ENCODE measurements at places on chromosomes 12 and 14.
A peak's percentile ranks its signal among the peaks of the same experiment; 100 is the strongest.

DNA sequence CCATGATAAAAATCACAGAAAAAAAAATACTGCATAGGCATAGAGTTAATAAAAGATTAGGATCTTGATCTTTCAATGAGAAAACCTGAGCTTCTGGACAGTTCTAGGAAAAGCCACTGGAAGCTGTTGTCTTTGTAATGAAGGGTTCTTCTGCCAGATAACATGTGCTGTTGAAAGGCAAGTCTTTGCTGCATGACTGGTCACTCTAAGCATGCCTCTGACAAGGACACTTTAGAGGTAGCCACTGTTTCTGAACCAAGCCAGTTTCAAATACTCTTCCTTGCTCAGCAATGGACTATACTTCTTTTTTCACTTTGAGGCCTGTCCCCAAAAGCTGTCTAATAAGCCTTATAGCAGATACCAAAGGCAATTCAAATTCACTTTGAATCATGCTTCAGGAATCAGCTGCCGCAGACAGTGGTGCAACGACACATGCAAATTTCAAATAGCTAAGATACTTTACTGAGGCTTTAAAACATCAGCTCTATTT is 70.2 kb downstream of the BTG1 start:
- peak; percentile 43 for DNase-seq

DNA sequence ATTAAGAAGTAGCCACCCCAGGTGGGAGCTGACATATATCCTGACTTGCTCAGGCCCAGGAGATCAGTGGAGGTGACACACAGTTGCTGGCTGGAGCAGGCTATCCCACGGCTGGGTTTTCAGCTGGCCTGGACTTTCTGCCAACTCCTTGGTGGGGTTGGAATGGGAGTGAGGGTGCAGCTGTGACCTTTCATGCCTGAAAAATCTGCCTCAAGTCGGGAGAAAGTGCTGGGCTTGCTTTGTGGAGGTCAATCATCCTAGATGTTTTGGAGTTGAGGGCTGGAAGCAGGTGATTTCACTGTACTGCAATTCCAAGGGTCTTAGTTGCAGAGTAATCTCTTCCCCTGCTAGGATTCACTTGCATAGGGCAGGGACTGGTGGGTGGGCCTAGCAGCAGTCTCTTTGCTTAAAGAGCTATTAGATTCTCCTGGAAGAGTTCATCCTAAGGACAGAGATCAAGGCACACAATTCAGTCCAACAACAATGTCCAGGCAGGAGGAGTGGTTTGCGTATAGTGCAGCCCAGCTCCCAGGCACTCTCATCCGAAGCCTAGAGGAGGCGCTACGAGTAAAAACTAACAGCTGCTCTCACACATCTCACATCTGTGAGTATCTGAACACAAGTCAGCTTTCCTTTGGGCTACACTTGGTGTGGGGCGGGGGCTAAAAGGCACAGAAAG is 98.1 kb downstream of the GAS2L3 start:
- no peak for DNase-seq

DNA sequence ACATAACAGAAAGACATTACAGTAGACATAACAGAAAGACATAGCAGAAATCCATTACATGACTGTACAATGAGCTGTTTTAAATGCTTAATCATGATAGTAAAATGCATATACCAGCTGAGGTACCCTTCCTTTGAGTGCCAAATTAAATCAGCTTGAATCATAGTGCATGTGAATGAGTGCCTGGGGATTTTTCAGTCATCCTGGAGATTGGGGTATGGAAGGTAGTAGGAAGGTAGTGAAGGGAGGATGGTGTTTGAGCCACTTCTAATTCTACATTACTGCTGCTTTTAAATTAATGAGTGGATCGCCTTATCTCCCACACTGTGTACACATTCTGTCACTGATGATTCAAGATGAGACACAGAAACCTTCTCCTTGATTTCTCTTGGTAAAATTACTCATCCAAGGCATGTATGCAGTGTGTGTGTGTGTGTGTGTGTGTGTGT is 534.2 kb downstream of the LRFN5 start:
- peak; percentile 61 for DNase-seq

DNA sequence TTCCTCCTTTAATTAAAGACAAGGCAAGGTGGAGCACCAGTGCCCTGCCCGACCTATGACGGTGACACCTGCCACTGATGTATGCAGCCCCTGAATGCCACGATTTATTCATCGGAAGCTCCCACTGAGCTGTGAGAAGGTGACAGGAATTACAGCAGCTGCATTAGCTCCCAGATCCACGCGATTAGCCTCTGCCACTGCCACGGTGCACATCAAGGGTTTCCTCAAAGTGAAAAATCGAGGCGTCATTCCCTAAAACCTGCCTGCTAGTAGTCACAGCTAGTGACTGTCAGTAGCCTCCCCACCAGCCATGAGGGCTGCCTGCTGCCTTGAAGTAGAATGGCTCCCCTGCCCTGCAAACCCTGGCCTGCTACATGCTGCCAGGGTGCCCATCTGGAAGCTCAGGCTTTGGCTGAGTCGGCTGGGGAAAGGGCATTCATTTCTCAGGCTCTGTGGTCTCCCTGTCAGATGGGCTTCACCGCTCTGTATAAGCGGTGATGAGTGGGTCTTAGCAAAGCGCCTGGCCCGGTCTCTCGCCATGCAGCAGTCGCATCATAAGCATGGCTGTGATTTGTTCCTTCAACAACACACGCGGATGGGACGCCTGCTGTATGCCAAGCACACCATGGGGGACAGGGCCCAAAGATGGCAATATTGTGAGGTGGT is 8.2 kb upstream of the BCL11B start:
- no peak for DNase-seq

GRCh38 chr14:100078997-100079725 is 13.9 kb downstream of the EVL start:
- DNase-seq = no peak

DNA sequence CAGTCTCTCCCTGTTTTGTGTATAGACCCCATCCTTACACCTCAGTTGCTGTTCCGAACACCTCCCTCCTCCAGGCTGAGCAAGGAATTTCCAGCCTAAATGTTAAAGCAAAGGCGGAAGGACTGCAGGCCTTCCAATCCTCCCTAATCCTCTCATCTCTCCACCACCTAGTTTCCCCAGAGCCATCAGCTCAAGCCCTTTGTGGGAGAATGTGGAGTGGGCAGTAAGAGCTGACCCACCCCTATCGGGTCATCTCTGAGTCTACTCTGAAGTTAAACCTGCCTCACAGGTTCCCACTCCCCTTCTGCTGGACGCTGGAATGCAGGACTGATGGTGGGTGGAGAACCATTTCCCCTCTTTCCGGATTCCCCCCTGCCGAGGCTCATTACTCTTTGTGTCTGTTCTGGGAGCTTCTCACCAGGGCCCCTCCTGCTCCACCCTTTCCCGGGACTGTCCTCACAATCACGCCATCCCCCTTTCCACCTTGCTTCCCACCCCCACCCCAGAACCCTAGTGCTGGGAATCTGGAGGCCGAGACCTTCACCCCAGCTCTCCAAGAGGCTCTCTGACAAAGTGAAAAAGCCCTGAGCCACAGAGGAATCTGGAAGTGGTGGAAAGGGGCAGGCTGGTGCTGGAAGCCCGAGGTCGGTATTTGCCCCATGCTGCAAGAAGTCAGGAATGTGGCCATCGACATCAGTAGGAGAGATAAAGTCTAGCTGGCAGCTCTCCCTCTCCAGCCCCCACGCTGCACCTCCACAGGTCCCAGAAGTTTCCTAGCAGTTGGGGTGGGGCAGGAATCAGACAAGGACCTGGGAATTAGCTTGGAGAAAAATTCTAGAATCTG is 3.3 kb upstream of the KRT18 start:
- peak; percentile 63 for DNase-seq

- DNase-seq = no peak
These were observed 646 bp upstream of the OR6C4 start for GRCh38 chr12:55548756-55549155.
